ENCODE measurements at places on chromosomes 16 and 17.

DNA sequence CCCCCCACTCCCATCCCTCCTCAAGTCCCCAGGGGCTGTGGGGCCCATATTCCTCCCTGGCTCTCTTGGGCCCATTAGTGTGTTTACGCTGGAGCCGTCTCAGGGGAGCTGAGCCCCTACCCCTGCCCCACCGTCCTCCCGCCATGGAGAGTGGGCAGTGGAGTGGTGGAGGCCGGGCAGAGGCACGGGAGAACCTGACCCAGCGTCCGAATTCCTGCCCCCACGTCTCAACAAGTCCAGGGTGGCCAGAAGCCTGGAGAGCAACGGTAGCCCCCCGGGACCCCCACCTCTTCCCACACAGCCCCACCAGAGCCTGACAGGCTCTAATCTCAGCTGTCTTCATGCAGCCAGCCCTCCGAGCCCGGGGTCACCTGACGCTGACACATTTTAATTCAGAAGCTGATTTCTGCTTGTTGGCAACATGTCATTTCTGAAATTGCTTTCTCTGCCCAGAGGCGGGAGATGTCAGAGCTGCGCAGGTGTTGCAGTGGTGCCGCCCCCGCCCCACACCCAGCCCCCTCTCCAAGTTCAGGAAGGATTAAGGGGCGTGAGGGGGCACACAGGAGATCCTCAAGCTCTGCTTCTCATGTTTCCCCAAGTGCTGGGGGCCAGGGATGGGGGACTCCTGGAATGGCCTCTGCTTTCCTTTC lies 32.6 kb downstream of the WNT9B start:
- no peak overlapping the region for H3K4me3 ChIP-seq
- no peaks in the 10 kb centered on the region for H3K36me3 ChIP-seq
- H3K4me1 ChIP-seq = no peaks in the 10 kb centered on the region
- H3K27ac ChIP-seq = no peak overlapping the region
- DNase-seq = no peak

DNA sequence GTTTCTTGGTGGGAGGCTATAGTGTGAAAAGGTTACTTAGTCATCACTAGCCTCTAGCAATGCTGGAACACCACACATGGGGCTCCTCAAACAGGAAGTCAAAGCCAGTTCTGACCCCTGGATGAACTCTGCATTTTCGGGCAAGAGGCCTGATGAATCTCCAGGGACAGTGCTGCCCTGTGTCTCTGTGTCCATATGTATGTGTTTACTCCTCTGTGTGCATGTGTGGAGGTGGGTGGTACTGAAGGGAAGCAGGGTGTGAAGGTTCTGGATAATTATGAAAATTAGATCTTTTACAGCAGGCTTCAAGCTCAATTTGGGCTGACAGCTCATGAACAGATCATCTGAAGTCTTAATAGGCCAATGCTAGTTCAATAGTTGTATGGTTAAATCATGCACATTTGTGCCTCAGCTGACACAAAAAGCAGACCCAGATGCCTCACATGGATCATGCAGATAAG lies 133.6 kb downstream of the SNX11 start:
- H3K36me3 ChIP-seq = peaks cover 17% of the 10 kb centered on the region
- no peak for DNase-seq
- peaks cover 67% of the 10 kb centered on the region for H3K4me1 ChIP-seq
- H3K27me3 ChIP-seq = no peaks in the 10 kb centered on the region
- H3K27ac ChIP-seq = peak overlapping the region; percentile 76
- H3K4me3 ChIP-seq = peak overlapping the region; percentile 27

GRCh38 chr17:41547921-41548843 lies 20.1 kb upstream of the KRT19 start:
- peaks cover 2% of the 10 kb centered on the region for H3K27me3 ChIP-seq
- H3K4me1 ChIP-seq = peaks cover 21% of the 10 kb centered on the region
- DNase-seq = peak; percentile 17

- no peak for DNase-seq
- H3K4me1 ChIP-seq = peaks cover 4% of the 10 kb centered on the region
- H3K4me3 ChIP-seq = no peak overlapping the region
- H3K36me3 ChIP-seq = no peaks in the 10 kb centered on the region
- peaks cover 4% of the 10 kb centered on the region for H3K27me3 ChIP-seq
Observed at GRCh38 chr16:2404099-2404498, 25.1 kb upstream of the CCNF start.

- H3K36me3 ChIP-seq = no peaks in the 10 kb centered on the region
- DNase-seq = no peak
- no peaks in the 10 kb centered on the region for H3K27me3 ChIP-seq
- H3K27ac ChIP-seq = no peak overlapping the region
- no peak overlapping the region for H3K4me3 ChIP-seq
Observed at GRCh38 chr16:60127196-60127595, 1393.1 kb upstream of the GOT2 start.

DNA sequence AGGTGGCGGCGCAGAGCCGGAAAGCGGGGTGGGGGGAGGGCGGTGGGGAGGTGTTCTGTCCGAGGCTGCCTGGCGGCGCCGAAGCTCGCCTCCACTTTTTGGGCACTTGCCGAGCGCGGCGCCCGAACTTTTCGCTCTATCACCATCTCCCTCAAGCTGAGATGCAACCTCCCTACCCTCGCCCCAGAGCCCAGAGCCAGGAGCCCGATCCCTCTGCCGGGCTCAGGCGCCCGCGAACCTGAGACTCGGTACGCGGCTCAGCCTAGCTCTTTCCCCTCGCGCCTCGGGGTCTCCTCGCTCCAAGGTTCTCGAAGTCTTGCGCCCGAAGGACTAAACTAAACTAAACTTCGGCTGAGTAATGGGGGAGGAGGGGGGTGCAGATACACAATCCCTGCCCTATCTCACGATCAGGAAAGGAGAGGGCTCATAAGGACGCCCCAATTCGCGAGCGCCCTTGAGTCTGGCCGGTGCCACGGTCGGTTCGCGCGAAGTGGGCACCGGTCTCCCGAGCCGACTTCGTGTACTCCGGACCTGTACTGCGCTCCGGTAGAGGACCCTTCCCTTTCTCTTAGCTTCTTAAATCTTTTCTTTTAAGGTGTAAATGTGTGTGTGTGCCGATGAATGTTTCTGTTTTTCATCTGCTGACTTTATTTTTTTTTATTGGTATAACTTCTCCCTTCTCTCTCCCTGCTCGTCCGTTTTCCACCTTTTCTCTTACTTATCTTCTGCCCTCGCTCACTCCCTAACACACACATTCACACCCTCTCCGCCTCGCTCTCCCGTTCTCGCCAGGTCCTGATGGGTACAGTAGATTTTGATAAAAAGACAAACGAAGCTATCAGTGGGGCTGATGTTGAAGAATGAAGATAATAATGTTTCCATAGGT lies 1.9 kb upstream of the SALL1 start:
- peaks cover 6% of the 10 kb centered on the region for H3K36me3 ChIP-seq
- H3K4me1 ChIP-seq = no peaks in the 10 kb centered on the region
- H3K27ac ChIP-seq = peak overlapping the region; percentile 38
- DNase-seq = no peak

- peaks cover 3% of the 10 kb centered on the region for H3K27me3 ChIP-seq
- H3K4me1 ChIP-seq = peaks cover 44% of the 10 kb centered on the region
- peak overlapping the region; percentile 96 for H3K27ac ChIP-seq
- no peak for DNase-seq
- H3K4me3 ChIP-seq = peak overlapping the region; percentile 96
Observed at GRCh38 chr17:35374766-35375344, 1.4 kb upstream of the SLFN11 start.

- peaks cover 8% of the 10 kb centered on the region for H3K27me3 ChIP-seq
- no peaks in the 10 kb centered on the region for H3K36me3 ChIP-seq
- H3K4me3 ChIP-seq = no peak overlapping the region
- H3K4me1 ChIP-seq = peaks cover 6% of the 10 kb centered on the region
- no peak overlapping the region for H3K27ac ChIP-seq
Observed at GRCh38 chr16:57695680-57696069, 1.1 kb downstream of the DRC7 start.

DNA sequence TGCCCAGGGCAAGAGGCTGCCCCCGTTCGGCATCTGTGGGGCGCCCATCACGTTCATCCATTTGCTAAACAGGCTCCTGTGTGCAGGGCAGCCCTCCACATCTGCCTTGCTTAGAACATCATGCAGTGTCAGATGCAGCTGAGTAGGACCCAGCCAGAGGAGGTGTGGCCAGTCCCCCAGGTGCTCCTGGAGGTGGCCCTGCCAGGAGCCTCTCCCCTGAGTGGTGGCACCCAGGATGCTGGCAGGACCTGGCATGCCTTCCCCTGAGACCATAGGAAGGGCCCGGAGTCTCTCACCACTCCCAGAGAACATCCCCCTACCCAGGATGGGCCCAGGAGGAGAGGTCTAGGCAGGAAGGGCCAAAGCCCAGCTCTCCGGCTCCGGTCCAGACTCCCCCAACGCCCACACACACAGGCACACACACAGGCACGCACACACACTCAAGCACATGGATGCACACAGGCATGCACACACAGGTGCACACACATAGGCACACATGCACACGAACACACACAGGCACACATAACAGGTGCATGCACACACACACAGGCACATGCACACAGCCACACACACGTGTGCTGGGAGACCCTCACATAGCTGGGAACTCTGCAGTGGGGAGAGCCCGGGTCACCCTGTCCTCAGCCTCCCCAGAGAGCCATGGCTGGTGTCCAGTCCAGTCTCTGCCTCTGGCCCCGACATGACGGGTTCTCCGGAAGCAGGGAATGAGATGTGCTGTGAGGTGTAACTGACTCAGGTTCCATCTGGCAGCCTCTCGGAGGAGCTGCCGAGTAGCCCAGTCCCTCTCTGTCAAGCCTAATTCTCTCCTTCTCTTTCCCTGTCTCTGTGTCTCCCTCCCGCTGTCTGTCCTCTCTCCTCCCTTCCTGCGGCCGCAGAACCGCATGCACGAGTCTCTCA lies 74.6 kb downstream of the AMFR start:
- DNase-seq = no peak
- no peaks in the 10 kb centered on the region for H3K27me3 ChIP-seq
- H3K4me1 ChIP-seq = peaks cover 4% of the 10 kb centered on the region
- H3K27ac ChIP-seq = no peak overlapping the region
- H3K36me3 ChIP-seq = no peaks in the 10 kb centered on the region

DNA sequence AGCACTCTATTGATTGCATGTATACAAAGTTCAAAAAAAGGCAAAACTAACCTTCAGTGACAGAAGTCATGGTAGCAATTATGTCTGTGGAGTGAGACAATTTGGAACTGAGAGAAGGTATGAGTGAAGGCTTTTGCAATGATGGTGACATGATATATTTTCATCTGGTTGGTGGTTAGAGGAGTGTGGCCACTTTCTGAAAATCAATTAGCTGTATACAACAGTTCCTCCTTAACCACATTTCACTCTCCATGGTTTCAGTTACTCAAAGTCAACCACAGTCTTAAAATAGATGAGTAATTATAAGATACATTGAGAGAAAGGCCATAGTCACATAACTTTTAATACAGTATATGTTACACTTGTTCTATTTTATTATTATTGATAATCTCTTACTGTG lies 26.2 kb downstream of the ADAMTS18 start:
- no peak for DNase-seq
- no peaks in the 10 kb centered on the region for H3K36me3 ChIP-seq
- H3K4me1 ChIP-seq = peaks cover 3% of the 10 kb centered on the region
- peaks cover 14% of the 10 kb centered on the region for H3K27me3 ChIP-seq

- peaks cover 6% of the 10 kb centered on the region for H3K36me3 ChIP-seq
- no peak overlapping the region for H3K27ac ChIP-seq
- no peak for DNase-seq
- peaks cover 18% of the 10 kb centered on the region for H3K4me1 ChIP-seq
- H3K4me3 ChIP-seq = no peak overlapping the region
Observed at GRCh38 chr17:67385122-67385988, 8.3 kb downstream of the PITPNC1 start.

DNA sequence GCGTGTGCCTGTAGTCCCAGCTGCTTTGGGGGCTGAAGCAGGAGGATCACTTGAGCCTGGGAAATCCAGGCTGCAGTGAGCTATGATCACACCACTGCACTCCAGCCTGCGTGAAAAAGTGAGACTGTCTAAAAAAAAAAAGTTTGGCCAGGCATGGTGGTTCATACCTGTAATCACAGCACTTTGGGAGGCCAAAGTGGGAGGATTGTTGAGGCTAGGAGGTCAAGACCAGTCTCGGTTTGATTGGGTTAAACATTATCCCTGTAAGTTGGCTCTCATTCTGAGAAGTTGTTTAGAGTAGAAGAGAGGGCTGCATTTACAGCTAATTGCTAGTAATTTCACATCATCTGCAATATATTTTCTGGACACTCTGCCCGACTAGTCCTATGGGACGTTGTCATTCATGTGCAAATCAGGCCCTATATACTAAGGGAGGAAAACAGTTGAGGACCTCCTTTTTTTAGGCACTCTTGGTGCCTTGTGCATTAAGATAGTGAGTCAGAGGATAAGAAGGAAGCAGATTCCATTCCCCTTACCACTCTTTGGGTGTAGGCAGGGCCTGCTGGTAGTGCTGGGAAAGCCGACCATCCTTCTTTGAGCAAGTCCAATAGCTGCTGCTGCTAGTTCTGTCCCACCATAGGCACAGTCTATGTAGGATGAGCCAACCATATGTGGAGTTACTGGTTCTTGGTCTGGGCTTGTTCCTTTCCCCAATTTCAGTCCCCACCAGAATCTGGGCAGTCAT lies 18.7 kb downstream of the HMOX2 start:
- H3K27ac ChIP-seq = no peak overlapping the region
- DNase-seq = no peak
- no peak overlapping the region for H3K4me3 ChIP-seq
- H3K4me1 ChIP-seq = peaks cover 26% of the 10 kb centered on the region
- peaks cover 41% of the 10 kb centered on the region for H3K36me3 ChIP-seq
- no peaks in the 10 kb centered on the region for H3K27me3 ChIP-seq

GRCh38 chr16:50329446-50330189 lies 39.2 kb downstream of the BRD7 start:
- H3K4me3 ChIP-seq = no peak overlapping the region
- H3K4me1 ChIP-seq = peaks cover 25% of the 10 kb centered on the region
- peaks cover 68% of the 10 kb centered on the region for H3K36me3 ChIP-seq

GRCh38 chr17:11251561-11252107 lies 10.6 kb downstream of the SHISA6 start:
- no peak overlapping the region for H3K27ac ChIP-seq
- H3K36me3 ChIP-seq = no peaks in the 10 kb centered on the region
- H3K4me3 ChIP-seq = no peak overlapping the region
- no peak for DNase-seq
- no peaks in the 10 kb centered on the region for H3K27me3 ChIP-seq

- H3K4me1 ChIP-seq = no peaks in the 10 kb centered on the region
- no peak overlapping the region for H3K27ac ChIP-seq
- H3K36me3 ChIP-seq = no peaks in the 10 kb centered on the region
- DNase-seq = no peak
Observed at GRCh38 chr16:9499941-9500593, 408.6 kb downstream of the HAPSTR1 start.

Measured in activated T-helper 2 cell treated with anti-CD3 and anti-CD28 coated beads, Interferon-gamma antibody, Interleukin-2, Interleukin-4, amounts not matched to agents 10 μg/mL and 5 μg/mL and 100 μg/mL, durations not matched to agents 14 hours and 24 hours and 36 hours (primary cell).